ENCODE measurements at places on chromosomes 13 and 19.

DNA sequence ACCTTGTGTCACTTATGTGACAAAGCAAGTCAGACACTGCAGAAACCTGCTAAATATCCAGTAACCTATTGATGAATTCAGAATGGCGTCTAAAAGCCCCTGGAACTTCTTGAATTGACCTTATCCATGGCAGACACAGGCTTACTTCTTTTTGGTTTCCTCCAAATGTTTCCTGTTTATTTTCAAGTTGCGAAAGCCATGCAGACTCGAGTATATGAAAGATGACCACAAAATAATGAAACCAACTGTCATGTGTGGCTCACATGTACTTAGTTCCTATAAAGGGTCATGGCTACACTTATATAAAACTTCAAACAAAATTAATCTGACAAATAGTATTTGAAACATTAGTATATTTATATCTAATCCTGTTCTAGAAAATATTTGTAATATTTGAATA lies 113.1 kb upstream of the FNDC3A start:
- DNase-seq = no peak

DNA sequence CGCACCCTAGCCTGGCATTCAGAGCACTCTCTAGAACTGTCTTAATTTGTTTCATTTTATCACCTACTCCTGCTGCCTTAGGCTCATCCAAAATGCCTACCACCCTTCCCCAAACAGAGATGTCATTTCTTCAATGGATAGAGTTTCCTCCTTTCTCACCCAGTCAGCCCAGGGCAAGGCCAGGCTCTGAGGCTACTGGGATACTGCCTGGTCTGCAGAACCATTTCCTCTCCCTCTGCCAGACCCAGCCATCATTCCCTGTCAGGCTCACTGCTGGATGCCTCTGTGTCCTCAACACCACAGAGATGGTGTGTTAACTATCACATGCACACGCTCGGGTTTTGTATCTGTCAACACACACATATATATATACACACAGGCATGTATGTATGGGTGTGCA lies 47.2 kb downstream of the C13orf42 start:
- no peak for DNase-seq

GRCh38 chr13:76879203-76879882 lies 6.9 kb downstream of the KCTD12 start:
- DNase-seq = peak; percentile 83

DNA sequence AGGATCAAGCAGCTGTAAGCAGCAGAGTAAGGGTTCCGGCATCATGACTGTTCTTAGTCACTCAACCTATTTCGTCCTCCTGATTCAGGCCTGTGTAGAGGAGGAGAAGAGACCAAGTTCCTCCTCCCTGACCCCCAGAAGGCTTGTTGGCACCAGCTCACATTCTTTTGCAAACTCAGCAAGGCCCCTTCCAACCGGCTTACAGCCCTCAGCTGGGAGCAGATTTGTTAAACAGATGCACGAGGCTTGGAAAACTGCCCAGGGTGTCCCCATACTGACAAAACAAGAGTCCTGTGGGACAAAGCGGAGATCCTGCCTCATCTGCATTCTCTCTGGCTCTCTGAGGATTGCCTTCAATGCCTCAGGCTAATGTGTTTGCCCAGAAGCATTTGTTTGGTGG lies 113.2 kb upstream of the SOX21 start:
- no peak for DNase-seq
